ENCODE measurements at places on chromosomes 11 and 22. TPM values are rescaled to one million over a fixed set of nuclear protein-coding genes. Genes with fewer than 3 reads are reported as not detected.

Gene MOGAT2
- polyA plus RNA-seq = 1.2 TPM

Gene SHANK2
- polyA plus RNA-seq = 3.0 TPM

Gene EPS8L2
- polyA plus RNA-seq = 23.2 TPM

Gene OR5AP2
- polyA plus RNA-seq = not detected

Gene CPT1B
- polyA plus RNA-seq = 5.5 TPM

Gene LYVE1
- polyA plus RNA-seq = 99.9 TPM

Gene RTN3
- polyA plus RNA-seq = 92.8 TPM

Gene DDIAS
- 0.84 TPM for polyA plus RNA-seq

Gene SCARF2
- 16.8 TPM for polyA plus RNA-seq

Gene HORMAD2
- polyA plus RNA-seq = 0.04 TPM

Gene FGF19
- polyA plus RNA-seq = not detected

Gene GLYAT
- 0.05 TPM for polyA plus RNA-seq

Gene ARRB1
- 31.4 TPM for polyA plus RNA-seq

Gene C1QTNF4
- polyA plus RNA-seq = 7.1 TPM

Gene MS4A4E
- polyA plus RNA-seq = 0.84 TPM

Gene CEND1
- polyA plus RNA-seq = 1.4 TPM

Gene FAM180B
- 0.10 TPM for polyA plus RNA-seq

Gene DDX25
- polyA plus RNA-seq = 0.19 TPM

Gene FOLR3
- polyA plus RNA-seq = 0.28 TPM

Gene C11orf87
- not detected for polyA plus RNA-seq

Gene ZNF280B
- polyA plus RNA-seq = 0.48 TPM

Gene GP1BB
- polyA plus RNA-seq = 2.2 TPM

Gene BTBD18
- polyA plus RNA-seq = not detected

Measured in urinary bladder (tissue), 4 donors.